Endodermal cell (in vitro differentiated cells): ENCODE measurements at places on chromosomes 3 and 15.

DNA sequence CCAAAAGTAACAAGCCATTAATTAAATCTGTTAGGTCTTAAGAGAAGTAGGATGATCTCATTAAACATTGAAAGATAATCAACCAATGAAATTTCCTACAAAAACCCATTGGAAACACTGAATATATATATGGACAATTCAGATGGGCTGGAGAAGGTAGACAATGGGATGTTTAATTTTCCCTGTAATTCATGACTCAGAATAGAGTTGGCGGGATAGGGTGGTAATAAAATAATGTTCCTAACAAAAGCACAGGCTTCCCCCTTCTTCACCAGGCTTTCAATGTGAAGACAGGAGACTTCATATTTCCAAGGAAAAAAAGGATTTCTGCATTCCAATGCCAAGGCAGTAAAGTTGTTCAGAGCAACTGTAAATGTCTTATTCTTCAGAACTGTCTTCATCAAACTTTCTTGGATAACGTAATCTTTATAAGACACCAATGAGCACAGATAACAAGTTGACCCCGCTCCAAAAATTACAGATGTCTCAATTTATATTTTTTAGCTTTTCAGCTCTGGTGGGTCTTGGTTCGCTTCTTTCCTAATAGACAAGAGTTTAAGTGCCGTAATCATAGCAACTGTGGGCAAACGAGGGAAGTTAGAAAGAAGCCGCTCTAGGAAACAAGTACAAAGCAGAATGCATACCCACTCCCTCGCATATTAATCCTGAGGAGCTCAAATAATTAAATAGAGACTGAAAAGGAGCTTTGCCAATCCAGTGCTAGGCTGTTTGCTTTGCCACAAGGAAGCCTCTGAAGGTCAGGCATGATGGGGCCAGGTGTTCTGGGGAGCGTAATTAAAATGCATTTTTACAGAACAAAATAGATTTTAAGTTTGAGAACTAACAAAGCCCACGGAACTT, 377.0 kb downstream of the FOXP1 start:
- no peak for DNase-seq

- DNase-seq: no peak
Observed at GRCh38 chr3:70464876-70465275, 152.4 kb upstream of the MDFIC2 start.

DNA sequence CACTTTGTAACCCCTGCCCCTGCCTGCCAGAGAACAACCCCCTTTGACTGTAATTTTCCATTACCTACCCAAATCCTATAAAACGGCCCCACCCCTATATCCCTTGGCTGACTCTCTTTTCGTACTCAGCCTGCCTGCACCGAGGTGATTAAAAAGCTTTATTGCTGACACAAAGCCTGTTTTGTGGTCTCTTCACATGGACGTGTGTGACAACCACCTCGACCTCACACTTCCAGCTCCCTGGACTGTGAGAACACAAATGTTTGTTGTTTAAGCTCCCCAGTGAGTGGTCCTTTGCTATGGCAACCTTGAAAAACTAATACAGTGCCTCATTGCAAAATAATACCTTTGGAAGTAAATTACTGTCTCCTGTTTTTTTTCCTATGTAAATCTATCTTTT, 299.2 kb upstream of the POU1F1 start:
- peak; percentile 43 for DNase-seq

DNA sequence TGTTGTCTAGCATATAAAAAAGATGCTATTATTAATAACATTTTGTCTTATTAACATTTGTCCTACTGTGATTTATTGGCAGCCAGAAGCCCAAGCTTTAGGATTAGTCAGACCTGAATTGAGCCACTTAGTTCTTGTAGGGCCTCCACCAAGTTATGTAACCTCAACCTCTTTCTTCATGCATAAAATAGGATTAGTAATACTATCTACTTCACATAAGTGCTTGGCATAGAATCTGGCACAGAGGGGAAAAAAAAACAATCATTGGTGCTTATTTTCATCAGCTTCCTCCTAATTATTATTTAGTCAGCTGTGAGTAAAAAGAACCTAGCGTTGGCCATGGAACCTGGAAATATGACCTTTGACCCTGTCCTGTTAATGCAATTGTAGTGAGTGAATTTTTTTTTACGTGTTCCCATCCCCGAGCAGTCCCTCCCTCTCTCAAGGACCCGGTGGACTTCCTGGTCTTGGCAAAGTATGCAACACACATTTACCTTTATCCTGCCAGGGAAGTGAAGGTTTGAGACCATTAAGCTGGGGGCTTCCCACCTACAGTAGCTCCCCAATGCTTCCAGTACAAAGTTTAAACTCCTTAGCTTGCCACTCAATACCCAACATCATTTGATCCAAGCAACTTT, 136.8 kb downstream of the FHIT start:
- DNase-seq: no peak
